ENCODE measurements at places on chromosomes 7 and 10.

- DNase-seq = no peak
Measured at GRCh38 chr7:35333265-35333664, 79.4 kb upstream of the TBX20 start.

GRCh38 chr10:71069909-71070666 lies 142.3 kb upstream of the UNC5B start:
- DNase-seq = no peak

DNA sequence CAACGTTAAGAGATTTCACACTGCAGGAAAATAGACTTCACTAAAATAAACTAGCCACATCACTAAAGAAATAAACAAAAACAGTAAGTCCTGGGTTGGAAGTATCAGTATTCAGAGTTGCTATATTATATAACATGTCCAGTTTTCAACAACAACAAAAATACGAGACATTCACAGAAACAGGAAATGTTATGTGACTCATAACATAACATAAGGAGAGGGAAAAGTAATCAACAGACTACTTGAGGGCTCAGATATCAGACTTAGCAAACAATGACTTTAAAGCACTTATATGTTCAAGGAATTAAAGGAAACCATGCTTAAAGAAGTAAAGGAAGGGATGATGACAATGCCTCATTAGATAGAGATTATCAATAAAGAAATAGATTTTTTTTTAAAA lies 73.5 kb upstream of the MKLN1 start:
- no peak for DNase-seq

DNA sequence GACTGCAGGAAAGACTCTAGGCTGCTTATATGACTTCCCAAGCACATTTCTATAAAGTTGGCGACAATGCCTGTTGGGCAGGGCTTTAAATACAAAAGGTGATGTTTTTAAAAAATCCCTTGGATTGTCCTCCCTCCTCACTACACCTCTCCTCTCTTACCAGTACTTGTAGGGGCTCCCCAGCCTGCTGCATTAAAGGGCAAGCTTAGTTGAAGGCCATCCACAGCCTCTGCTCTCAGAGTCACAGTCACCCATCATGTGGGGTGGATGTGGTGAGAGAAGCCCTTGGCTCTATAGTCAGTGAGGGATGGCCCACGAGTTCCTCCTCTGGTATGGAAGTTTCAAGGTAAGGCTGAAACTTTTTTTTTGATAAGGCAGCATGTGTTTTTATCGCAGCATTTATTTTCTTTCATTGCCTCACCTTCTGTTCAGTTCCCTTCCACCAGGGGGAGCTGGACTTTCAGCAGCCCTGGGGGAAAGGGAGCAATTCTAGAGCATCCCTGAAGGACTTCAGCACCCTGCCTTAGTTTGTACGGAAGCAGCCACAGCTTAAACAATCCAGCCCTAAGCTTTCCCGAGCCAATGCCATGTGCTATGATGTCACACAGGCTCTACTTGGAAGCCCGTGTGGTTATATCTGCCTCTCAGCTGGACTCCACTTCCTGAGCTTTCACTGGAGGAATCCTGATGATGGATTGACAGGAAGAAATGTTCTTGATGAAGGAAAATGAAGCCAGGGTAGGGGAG lies 131.9 kb downstream of the CALCR start:
- peak; percentile 43 for DNase-seq

- DNase-seq = peak; percentile 83
Measured at GRCh38 chr7:64876792-64877713, 26.0 kb upstream of the ZNF273 start.

DNA sequence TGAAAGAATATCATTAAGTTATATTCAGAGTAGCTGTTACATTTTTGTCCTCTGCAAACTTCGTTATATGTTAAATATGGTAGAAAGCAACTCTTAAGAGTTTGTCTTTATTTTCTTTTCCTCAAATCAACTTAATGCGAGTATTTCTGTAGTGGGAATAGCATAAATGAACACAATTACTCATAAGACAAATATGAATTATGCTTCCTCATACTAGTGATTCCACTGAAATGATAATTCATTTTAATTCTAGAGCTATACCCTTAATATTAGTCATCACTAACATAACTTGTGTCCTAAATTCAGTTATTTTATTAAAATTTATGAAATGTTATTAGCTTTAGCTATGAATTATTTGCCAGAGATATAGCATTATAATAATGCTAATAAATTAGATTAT lies 820.6 kb upstream of the KCND2 start:
- no peak for DNase-seq

- no peak for DNase-seq
Measured at GRCh38 chr7:131075406-131075805, 252.3 kb upstream of the MKLN1 start.

DNA sequence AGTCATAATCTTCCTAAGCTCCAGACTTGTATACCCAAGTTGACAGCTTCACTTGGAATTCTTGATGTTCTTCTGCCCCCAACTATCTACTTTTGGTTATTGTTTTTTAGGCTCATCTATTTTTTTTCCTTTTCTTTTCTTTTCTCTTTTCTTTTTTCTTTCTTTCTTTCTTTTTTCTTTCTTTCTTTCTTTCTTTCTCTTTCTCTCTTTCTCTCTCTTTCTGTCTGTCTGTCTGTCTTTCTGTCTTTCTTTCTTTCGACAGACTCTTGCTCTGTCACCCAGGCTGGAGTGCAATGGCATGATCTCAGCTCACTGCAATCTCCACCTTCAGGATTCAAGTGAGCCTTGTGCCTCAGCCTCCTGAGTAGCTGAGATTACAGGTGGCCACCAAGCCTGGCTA lies 36.5 kb downstream of the KMT2E start:
- no peak for DNase-seq

DNA sequence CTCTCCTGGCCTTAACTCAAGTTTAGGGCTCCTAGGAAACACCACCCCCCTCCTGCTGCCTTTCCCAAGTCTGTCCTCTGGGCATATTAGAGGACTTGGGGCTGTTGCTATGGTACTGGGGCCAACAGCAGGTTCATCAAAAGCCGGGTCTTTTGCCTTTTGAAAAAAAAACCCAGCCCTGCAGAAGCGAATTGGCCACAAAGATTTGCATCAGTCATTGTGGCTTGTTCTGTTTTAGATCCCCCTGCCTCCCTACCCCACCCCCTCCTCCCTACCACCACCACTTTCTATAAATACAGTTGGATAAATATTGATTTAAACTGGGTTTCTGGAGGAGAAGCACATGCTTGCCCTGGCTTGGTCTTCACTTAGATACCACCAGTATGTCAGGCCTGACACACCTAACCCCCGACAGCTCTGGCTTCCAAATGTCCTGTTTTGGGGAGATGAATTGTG lies 7.0 kb downstream of the MXI1 start:
- DNase-seq = no peak

GRCh38 chr7:69130396-69130795 lies 467.9 kb upstream of the AUTS2 start:
- no peak for DNase-seq

DNA sequence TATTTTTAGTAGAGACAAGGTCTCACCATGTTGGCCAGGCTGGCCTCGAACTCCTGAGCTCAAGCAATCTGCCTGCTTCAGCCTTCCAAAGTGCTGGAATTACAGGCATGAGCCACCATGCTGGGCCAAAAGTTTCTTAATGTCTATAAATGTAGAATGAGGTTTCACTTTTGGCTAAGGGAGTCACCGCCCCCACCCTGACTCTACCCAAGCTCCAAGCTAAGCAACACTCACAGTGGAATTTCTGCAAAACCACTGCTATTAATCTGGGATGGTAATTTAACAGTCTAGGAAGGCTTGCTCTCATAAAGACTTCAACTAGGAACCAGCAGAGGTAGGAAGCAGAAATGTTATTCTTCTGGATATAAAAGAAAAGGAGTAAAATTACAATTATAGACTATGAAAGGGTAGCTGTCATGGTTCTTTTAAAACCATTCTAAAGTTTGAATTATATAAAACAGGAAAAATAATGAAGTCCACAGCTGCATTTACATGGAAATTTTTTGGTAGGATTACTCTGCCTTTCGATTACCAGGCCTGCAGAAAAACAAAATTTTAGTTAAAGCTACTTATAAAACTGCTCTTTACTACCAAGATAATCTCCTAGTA lies 211.6 kb downstream of the SFMBT2 start:
- DNase-seq = no peak

- no peak for DNase-seq
Measured at GRCh38 chr10:110686047-110686446, 41.9 kb downstream of the RBM20 start.

DNA sequence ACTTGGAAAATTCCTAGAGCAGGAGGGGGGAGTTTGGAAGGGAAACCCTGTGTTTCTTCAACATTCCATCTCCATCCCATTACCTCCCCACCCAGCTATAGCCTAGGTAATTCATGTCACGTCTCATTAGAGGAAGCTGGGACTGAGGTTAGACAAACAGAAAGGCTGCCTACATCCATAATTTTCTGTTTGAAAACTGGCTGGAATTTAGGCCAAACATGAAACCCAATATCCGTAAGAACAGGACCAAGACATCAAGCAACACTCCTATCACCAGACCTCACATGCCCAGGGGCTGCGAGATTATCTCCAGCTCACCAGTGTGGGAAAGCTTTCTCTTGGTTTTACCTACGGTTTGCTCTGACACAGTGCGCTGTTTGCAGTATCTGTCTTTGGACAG lies 316.3 kb downstream of the FRMD4A start:
- DNase-seq = no peak

GRCh38 chr7:63900394-63901203 lies 98.0 kb upstream of the ZNF722 start:
- DNase-seq = peak; percentile 93

DNA sequence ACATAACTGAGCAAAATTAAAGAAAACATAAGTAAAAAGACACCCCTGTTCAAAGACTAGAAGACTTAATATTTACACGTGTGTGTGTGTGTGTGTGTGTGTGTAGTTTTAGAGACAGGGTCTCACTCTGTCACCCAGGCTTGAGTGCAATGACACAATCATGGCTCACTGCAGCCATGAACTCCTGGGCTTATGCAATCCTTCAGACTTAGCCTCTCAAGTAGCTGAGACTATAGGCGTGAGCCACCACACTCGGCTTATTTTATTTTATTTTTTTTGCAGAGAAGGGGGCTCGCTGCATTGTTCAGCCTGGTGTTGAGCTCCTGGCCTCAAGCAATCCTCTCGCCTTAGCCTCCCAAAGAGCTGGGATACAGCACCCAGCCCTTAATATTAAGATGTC lies 90.3 kb downstream of the JMJD1C start:
- DNase-seq = no peak

DNA sequence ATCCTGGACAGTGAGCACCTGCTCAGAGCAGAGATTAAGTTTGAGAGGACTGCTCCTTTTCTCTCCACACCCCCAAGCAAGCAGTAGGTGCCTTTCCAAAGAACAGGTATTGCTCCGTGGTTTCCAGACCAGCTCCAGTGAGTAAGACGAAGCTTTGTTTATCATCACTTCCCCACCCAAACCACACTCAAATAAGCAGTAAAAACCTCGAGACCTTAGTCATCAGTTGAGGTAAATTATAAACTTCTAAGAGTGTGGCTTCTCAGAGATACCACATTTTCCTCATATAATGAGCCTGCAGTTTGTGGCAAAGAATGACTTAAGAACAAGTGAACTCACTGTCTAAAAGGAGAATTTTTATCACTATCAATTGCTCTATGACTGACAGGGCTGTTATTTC lies 50.0 kb upstream of the GRB10 start:
- DNase-seq = peak; percentile 37

GRCh38 chr7:107606303-107606702 lies 26.3 kb downstream of the BCAP29 start:
- no peak for DNase-seq

DNA sequence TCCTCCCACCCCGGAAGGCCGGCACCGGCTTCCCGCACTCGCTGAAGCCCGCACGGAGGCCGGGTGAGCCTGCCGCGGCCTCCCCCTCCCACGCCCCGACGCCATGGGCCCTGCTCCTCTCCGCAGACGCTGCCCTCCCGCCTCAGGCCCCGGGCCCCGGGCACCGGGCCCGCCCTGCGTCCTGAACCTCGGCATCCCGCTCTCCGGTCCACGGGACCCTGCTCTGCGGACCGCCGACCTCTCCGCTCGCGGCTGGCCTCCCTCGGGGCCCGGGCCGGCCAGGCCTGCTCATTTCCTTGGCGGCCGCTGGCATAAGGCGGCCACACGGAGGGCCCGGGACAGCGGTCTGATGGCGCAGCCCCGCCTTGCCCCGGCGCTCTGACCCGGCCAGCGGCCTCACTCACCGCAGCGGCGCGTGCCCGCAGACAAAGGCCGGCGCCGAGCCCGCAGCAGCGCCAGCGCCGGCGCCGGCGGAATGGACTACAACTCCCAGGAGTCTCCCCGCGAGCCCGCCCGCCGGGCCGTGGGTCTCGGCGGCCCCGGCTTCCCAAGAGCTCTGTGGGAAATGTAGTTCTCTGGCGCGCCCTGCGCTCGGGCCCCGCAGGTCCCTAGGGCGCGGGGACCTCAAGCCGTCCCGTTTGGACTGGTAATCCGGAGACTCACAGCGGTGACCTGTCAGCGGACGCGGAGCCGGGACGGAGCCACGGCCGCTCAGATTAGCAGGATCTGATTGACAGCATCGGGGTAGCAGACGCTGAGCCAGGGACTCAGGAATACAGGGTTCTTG lies at the start of gene ZNF32:
Gene ZNF32, minus strand, starts transcription at position 484 of the 787 bp plus-strand sequence. CDS start 2,748 bp downstream, outside the sequence.
- DNase-seq = peak; percentile 88

DNA sequence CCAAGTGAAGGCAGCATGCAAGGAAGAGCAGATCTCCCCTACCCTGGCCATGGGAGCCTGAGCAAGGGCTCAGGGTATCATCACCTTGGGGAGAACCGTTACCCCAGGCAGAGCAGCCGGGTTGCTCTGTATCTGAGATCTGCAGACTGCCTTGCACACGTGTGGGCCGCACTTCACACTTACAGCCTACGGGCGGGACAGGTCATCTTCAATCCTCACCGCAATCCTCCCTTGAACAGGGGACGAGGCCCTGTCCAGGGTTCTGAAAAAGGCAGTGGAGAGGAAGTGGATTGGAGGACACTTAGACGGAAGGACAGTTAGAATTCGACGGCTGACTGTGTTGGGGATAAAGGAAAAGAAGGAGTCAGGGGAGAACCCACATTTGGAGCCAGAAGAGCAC lies 51.4 kb downstream of the NPS start:
- no peak for DNase-seq

DNA sequence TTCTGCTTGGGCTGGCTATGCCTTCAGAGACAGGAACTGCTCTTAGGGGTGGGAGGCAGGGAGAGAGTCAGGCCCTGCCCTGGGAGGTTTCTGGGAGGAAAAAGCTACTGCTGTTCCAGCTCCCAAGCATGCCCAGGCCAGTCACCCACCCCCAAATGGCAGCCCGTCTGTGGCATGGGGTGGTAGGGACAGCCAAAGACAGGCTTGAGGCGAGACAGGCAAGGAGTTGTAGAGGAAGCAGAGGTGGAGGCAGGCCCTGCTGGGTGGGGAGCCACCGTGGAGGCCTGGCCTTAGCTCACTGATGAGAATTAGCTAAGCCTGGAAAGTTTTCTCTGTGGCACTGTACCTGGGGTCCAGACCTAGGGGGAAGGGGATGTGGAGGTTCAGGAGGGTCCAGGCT lies 6.6 kb upstream of the SAMD8 start:
- DNase-seq = no peak

- DNase-seq = no peak
Measured at GRCh38 chr10:51377932-51378599, 303.8 kb downstream of the PRKG1 start.

DNA sequence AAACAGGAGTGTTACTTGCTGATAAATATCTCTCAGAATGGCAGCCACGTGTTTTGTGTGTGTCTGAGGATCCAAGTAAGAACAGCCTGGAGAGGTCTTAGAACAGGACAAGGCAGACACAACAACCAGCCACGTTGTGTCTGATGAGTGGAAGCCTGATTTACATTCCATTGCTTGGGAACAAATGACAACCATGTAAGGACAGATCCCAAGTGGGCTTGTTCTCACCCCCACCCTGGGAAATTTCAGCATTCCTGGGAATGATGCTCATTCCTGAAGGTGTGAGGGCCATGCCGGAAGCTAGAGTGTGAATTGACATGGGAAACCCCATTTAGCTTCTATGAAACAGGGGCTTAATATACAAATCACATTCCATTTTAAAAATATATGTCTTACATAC lies 35.9 kb downstream of the IL6 start:
- DNase-seq = no peak
